ENCODE measurements at places on chromosomes 13 and 19.
A peak's percentile ranks its signal among the peaks of the same experiment; 100 is the strongest.

- DNase-seq, result no peak
Measured at GRCh38 chr13:46327246-46327645, 59.8 kb downstream of the RUBCNL start.

DNA sequence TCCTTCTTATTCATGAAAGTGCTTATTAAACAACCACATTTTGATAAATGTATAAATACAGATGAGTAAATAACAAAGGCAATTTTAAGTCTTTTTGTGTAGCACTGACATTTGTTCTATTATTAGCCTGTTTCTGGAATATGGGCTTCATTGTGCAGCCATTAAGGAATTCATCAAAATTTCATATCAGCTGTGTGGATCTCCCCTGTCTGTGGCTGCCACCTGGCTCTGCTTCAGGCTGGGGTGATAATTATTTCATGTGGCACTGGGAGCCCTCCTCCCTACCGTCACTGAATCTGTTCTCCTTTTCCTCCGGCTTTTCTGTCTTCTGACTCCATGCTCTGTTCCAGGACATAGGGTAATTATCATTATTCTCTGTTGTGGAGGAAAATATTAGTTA is 57.1 kb downstream of the LMO7 start:
- DNase-seq, result peak; percentile 54

DNA sequence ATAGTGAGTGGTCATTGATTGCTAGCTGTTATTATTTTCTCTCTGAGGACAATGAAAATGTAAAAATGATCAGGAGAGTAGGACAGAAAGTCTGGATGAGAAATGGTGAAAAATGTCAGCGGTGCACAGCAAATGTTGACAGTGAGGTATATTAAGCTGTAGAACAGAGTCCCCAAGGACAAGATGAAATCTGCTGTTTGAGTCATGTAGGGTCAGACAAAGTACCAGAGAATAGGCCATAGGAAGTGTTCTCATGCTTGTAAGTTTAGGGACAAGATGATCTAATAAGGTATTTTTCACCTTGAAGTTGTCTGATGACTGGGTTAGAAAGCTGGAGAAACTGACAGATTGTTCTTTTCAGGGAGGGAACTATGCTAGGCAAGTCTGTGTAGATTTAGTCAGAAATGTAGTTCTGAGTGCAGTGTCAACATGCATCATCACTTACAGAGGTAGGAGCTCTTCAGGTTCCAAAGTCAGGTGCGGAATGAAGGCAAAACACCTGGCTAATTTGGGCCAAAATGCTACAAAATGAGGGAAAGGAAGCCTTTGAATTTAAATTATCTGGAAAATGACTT is 369.3 kb downstream of the DLEU7 start:
- DNase-seq, result no peak

DNA sequence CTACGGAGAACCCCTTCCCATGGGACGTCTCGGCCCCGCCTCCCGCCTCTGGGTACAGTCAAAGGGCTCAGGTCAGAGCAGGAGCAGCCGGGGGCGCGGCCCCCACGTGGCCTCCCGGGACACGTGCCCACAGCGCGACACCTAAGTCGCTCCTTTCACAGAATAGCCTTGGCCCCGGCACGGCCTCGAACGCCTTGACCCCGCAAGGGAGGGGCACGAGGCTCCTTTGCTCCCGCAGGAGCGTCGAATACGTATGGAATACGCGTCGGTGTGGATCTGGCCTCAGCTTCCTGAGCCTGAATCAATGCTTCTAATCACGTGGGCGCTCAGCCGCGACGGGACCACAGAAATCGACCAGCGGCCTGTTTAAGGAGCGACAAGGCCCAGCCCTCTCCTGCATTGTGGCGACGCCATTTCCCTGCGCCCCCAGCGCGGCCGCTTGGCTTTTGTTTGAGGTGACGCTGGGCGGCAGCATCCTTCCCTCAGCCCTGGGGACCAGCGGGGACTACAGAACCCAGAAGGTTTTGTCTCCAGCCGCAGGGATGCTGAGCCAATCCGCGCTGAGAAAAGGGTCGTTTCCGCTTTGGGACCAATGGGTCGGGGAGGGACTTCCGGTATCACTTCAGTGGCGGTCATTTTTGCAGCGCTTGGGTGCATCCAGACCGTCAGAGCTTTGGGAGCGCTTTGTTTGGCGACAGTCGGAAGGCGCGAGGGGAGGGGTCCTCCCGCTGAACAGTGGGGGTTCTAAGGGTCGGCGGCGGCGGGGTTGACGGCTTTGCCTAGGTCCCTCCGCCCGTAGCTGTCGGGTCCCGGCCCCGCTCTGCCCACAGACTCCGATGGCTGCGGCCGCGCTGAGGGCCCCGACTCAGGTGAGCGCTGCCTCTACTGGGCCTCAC is at the start of gene ZIK1:
TSS of gene ZIK1 (plus strand) at position 625 of the 896 bp plus-strand sequence. CDS start at position 837, 212 bp downstream.
- peak; percentile 85 for DNase-seq

GRCh38 chr13:100673713-100674571 is 653 bp downstream of the TMTC4 start:
- no peak for DNase-seq

DNA sequence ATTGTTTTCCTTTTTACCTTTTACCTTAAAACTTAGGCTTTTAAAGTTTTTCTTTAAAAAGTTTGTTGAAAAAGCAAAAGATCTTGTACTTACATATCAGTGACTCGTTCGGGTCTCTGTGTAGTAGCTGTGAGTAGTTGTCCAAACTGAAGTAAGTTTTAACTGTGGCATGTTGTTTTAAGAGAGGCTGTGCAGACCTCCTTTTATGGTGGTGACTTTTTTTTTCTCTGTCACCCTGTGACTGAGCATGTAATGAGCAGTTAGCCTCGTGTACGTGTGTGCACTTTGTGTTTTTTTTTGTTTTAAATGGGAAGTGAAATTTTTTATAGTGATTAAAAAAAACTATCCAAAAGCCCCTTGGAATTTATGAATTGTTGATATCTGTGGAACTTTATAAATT is at the start of gene GPR183:
TSS of gene GPR183 (minus strand) at position 153 of the 400 bp plus-strand sequence. CDS start 11,254 bp downstream, outside the sequence.
- DNase-seq, result no peak

DNA sequence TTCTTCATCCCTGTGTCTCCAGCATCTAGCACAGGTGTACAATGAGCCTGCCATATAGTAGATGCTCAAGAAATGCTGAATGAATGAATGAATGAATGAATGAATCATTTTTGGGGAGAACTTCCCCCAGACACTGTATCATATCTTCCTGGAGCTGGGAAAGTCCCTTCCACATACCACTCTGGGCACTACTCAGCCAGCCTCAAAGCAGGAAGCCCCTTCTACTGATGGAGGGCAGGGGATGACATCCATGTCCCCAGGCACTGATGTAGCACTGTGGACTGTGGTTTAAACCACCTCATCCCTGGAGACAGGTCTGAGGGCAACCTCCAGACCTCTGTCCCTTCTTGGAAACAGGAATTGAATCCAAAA is 4.8 kb downstream of the GNA15 start:
- no peak for DNase-seq

DNA sequence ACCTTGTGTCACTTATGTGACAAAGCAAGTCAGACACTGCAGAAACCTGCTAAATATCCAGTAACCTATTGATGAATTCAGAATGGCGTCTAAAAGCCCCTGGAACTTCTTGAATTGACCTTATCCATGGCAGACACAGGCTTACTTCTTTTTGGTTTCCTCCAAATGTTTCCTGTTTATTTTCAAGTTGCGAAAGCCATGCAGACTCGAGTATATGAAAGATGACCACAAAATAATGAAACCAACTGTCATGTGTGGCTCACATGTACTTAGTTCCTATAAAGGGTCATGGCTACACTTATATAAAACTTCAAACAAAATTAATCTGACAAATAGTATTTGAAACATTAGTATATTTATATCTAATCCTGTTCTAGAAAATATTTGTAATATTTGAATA is 113.1 kb upstream of the FNDC3A start:
- DNase-seq, result no peak

- DNase-seq, result peak; percentile 18
Measured at GRCh38 chr13:35630551-35631275, 154.2 kb upstream of the MAB21L1 start.

DNA sequence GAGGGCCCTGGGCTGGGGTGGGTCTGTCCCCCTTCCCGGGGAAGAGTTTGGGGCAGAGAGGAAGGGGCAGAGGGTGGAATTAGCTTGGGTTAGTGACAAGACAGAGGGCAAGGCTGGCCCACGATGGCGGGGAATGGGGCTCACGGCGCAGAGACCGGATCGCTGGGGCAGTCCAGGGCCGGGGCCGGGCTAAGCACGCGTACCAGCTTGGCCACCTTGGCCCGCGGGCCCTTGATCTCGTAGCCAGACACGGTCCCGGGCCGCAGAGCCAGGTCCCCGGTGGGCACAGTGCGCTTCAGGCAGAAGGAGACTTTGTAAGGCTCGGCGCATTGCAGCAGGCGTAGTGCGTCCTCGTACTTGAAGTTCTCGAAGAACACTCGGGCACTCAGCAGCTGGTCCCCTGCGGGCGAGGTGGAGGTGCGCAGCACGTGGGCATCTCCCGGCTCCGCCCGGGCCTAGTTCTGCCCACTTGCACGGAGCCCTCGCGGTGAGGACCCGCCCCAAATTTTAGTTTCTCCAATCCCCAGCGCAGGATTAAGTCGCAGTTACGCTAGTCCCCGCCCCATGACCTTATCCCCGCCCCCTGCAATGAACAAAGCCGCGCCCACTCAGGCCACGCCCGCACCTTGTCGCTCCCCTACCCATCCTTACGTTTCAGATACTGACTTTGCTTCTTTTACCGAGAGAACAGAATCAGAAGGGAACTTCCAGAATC is 8.6 kb upstream of the HIPK4 start:
- DNase-seq, result no peak

- no peak for DNase-seq
Measured at GRCh38 chr19:6378041-6378440, 2.3 kb upstream of the PSPN start.

GRCh38 chr13:110525328-110526319 is 35.9 kb downstream of the RAB20 start:
- no peak for DNase-seq

DNA sequence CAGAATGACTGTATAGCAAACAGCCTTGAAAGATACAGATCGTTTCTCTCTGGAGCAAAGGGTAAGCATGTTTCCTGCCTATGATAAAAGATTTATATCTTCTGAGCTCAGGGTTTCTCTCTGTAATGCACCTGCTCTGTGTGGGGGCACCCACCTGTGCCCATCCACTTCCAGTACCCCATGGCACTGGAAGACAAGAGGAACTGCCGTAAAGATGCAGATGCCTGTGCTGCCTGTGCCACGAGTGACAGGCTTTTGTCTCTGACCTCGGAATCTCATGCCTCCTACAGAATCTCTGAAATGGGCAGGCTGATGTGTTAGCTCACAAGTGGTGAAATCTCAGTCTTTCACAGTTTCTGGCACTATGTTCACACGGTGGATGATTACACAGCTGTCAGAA is 50.3 kb upstream of the ATP11A start:
- DNase-seq, result no peak
